ENCODE measurements at places on chromosomes 7 and 10.

DNA sequence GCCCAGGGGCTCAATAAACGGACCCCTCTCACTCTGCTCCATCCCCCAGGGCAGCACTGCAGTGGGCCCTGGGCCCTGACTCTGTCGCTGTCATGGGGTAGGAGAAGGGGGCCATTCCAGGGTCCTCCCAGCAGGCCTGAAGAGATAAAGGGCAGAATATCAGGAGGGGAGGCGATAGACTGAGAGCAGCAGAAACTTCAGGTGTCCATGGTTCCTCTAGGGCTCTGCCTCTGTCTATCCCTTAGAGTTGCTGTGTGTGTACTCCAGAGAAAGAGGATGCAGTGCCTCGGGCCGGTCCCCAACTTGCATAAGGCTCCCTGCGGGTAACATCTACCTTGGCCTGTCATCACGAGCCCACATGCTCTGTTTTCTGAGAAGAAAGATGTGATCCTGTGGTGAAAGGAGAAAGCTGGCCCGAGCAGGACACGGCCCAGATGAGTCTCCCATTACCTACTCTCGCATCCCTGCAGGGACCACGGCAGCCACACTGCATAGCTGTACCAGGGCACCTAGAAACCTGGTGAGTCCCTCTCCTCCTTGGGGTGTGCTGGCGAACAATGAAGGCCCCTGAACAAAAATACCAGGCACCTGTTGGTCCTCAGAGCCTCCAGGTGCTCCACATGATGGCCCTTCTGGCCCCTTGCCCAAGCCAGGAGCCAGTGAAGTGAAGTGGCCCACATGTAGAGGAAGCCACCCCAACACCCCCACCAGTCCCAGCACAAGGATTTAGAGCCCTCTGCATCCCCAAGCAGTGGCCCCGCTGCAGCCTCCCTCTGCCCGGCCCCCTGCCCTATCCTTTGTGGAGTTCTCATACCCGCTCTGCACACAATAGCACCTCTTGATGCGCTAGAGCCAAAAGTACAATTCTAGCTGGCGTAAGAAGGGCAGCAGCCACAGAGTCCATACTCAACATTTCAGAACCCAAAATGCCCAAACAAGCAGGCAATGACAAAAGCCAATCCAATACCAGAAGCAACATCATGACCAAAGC is 106.8 kb downstream of the ARHGAP22 start:
- peaks cover 40% of the 10 kb centered on the region for H3K27me3 ChIP-seq
- H3K36me3 ChIP-seq = no peaks in the 10 kb centered on the region
- DNase-seq = no peak
- no peak overlapping the region for H3K27ac ChIP-seq

- peaks cover 22% of the 10 kb centered on the region for H3K4me1 ChIP-seq
- peaks cover 13% of the 10 kb centered on the region for H3K27me3 ChIP-seq
Measured at GRCh38 chr7:6273380-6273837, 985 bp upstream of the CYTH3 start.

GRCh38 chr10:13732465-13732881 is 145.7 kb downstream of the PRPF18 start:
- H3K4me3 ChIP-seq = no peak overlapping the region
- no peak overlapping the region for H3K27ac ChIP-seq
- H3K36me3 ChIP-seq = peaks cover 2% of the 10 kb centered on the region
- no peaks in the 10 kb centered on the region for H3K4me1 ChIP-seq

DNA sequence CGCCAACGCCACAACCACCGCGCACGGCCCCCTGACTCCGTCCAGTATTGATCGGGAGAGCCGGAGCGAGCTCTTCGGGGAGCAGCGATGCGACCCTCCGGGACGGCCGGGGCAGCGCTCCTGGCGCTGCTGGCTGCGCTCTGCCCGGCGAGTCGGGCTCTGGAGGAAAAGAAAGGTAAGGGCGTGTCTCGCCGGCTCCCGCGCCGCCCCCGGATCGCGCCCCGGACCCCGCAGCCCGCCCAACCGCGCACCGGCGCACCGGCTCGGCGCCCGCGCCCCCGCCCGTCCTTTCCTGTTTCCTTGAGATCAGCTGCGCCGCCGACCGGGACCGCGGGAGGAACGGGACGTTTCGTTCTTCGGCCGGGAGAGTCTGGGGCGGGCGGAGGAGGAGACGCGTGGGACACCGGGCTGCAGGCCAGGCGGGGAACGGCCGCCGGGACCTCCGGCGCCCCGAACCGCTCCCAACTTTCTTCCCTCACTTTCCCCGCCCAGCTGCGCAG is 424 bp downstream of the EGFR start:
- H3K36me3 ChIP-seq = no peaks in the 10 kb centered on the region
- H3K4me3 ChIP-seq = no peak overlapping the region
- H3K4me1 ChIP-seq = no peaks in the 10 kb centered on the region

DNA sequence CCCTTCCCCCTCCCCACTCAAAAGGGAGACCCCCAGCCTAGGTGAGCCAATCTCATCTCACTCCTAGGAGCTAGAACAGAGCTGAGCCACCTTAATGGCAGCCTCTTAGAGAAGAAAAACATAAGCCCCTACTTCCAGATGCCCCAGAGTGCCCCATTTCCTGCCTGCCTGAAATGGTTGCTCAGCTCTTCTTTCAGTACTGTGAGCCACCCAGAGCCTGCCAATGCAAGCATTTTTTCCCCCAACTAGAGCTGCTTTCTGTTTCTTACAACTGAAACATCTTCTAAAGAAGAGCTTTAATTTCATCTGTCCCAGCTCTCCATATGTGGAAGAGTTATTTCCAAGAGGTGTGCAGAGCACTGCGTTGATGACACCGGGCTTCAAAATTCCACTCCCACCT is 136.7 kb downstream of the PLPP4 start:
- DNase-seq = no peak
- H3K27ac ChIP-seq = no peak overlapping the region
- no peaks in the 10 kb centered on the region for H3K27me3 ChIP-seq
- no peak overlapping the region for H3K4me3 ChIP-seq
- H3K36me3 ChIP-seq = no peaks in the 10 kb centered on the region

DNA sequence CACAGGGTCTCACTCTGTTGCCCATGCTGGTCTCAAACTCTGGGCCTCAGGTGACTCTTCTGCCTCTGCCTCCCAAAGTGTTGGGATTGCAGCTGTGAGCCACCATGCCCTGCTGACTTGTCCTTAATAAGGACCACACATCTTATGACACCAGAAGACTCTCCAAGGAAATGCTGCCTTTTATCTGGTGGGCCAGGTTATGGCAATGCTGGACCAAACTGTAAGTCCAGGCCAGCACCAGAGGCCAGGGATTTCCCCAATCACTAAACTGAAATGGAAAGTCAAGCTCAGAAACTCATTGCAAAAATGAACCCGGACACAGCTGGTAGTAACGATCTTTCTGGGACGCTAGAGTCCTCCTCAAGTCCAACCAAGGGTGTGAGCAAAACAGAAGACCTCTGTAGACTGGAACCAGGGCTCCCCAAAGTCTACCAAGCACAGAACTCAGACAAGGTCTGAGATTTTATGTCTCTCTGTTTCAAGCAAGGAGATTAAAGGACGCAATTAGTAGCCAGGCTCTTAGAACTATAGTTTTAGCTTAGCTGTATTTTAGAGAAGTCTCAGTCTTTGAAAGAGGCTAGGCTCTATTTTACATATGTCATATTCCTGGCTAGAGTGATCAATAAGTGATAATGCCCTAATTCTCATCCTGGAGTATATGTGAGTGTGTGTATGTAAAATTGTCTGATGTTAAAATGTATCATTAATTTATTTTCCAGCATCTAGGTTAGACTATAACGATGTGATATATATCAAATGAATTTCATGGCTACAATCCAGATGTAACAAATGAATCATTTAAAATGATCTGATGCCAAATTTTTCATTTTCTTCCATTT is 74.0 kb upstream of the ITGB1 start:
- H3K4me3 ChIP-seq = no peak overlapping the region
- peaks cover 12% of the 10 kb centered on the region for H3K4me1 ChIP-seq

DNA sequence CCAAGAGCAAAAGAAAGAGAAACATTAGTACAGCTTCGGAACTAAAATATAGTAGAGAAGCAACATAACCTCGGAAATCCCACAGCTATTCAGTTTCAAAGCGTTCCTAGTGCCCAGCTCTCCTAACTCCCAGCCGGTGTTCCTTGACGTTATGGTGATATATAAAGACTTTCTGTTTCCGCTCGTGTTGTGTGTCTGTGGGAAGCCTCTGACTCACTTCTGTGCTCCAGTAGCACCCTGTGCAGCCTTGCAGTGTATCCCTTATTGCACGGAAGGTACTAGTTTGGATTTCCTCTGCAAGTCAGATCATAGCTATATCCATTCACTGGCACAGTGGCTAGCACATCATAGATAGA is 535 bp downstream of the ASAH2B start:
- DNase-seq = no peak
- peaks cover 10% of the 10 kb centered on the region for H3K36me3 ChIP-seq
- peak overlapping the region; percentile 100 for H3K4me3 ChIP-seq
- peak overlapping the region; percentile 99 for H3K27ac ChIP-seq
- peaks cover 24% of the 10 kb centered on the region for H3K4me1 ChIP-seq
- no peaks in the 10 kb centered on the region for H3K27me3 ChIP-seq

- H3K4me3 ChIP-seq = no peak overlapping the region
- peaks cover 5% of the 10 kb centered on the region for H3K36me3 ChIP-seq
- H3K27ac ChIP-seq = no peak overlapping the region
- H3K27me3 ChIP-seq = peaks cover 76% of the 10 kb centered on the region
- DNase-seq = no peak
- H3K4me1 ChIP-seq = no peaks in the 10 kb centered on the region
Measured at GRCh38 chr7:151896486-151896885, 19.6 kb upstream of the PRKAG2 start.

- no peak overlapping the region for H3K27ac ChIP-seq
- H3K4me1 ChIP-seq = no peaks in the 10 kb centered on the region
- H3K36me3 ChIP-seq = no peaks in the 10 kb centered on the region
Measured at GRCh38 chr7:128264477-128264876, 23.4 kb downstream of the LEP start.

- no peaks in the 10 kb centered on the region for H3K36me3 ChIP-seq
- no peaks in the 10 kb centered on the region for H3K4me1 ChIP-seq
- no peak overlapping the region for H3K27ac ChIP-seq
- H3K27me3 ChIP-seq = no peaks in the 10 kb centered on the region
Measured at GRCh38 chr10:63770523-63770922, 249.3 kb downstream of the REEP3 start.

DNA sequence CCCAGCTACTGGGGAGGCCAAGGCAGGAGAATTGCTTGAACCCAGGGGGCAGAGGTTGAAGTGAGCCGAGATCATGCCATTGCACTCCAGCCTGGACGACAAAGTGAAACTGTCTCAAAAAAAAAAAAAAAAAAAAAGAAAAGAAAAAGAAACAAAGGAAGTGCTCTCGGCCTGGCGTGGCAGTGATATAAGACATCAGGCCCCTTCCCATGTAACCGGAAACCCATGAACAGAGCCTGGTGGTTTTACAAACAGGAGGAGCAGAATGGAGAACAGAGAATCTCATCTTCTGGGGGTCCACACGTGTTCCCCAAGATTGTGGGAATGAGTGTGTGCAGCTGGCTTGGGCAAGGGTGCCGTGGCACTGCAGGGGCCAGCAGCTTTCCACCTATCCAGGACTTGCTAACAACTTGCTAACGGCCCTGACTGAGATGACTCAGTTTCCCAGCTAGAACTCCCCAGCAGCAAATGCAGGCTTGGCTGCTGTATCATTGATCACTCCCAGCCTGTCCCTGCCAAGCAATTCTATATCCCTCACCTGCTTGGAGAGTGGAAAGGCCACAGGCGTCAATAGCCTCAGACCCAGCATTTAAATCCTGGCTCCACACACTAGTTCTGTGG is 103.0 kb downstream of the COL26A1 start:
- H3K27me3 ChIP-seq = peaks cover 19% of the 10 kb centered on the region
- H3K36me3 ChIP-seq = no peaks in the 10 kb centered on the region
- H3K27ac ChIP-seq = no peak overlapping the region
- H3K4me3 ChIP-seq = no peak overlapping the region
- no peak for DNase-seq
- H3K4me1 ChIP-seq = no peaks in the 10 kb centered on the region

DNA sequence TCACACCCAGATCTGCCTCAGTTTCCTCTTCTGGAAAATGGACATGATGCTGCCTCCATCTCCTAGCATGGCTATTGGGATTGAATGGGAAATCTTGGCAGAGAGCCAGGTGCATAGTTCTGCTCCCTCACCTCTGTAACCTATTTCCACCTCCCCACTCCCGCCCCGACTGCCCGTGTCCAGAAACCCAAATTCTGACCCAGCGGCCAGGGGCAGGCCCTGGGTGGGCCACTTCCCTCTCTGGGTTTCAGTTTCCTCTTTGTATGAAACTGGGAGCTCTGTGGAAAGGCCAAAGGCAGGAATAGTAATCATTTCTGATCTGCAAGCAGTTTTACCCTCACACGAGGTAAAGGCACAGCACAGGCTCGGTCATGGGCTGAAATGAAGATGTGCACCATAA is 74.1 kb upstream of the DUSP5 start:
- DNase-seq = no peak
- peaks cover 1% of the 10 kb centered on the region for H3K36me3 ChIP-seq
- peaks cover 45% of the 10 kb centered on the region for H3K4me1 ChIP-seq
- H3K4me3 ChIP-seq = no peak overlapping the region
- no peaks in the 10 kb centered on the region for H3K27me3 ChIP-seq

DNA sequence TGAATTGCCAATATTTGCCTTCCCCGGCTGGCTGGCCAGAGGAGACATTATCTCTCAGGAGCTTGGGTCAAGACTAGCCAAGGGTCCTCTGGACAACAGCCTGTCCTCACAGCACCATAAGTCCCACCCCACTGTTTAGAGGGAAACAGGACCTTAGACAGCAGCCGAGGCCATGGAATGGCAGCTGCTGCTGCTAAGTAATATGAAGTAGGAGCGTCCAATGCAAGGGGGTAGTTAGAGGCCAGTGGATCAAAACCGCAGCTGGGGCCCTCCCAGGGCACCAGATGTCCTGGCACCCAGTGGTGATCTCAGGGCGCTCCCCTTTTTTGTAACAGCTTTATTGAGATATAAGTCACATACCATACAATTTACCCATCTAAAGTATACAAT is 12.9 kb upstream of the KCP start:
- H3K4me1 ChIP-seq = no peaks in the 10 kb centered on the region
- H3K4me3 ChIP-seq = no peak overlapping the region
- no peak for DNase-seq
- H3K27ac ChIP-seq = no peak overlapping the region
- peaks cover 34% of the 10 kb centered on the region for H3K27me3 ChIP-seq
- H3K36me3 ChIP-seq = no peaks in the 10 kb centered on the region

DNA sequence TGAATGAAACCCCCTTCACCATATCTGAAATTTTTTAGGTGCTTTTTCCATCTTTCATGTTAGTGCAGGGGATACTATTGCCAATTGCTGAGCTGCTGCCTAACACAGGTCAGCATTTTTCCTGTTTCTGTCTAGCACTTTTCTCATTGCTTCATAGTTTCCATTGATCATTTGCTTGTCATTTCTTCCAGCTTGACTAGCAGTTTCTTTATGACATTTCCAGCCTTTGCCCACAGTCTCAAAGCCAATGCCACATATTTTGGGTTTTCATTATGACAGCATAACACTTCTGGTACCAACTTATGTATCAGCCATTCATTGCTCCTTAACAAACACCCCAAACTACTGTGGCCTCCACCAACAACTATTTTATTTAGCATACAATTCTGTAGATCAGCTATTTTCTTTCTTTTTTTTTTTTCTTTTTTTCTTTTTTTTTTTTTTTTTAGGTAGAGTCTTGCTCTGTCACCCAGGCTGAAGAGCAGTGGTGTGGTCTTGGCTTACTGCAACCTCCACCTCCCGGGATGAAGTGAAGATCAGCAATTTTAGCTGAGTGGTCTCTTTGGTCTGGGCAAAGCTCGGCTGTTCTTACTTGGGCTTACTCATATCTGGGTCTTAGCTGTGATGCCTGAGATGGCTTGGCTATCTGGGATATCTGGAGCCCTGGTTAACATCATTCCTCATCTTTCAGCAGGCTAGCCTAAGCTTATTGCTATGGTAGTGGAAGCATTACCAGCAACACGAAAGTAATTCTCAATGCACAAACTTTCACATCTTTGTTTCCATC is 102.3 kb downstream of the EPC1 start:
- peaks cover 21% of the 10 kb centered on the region for H3K27me3 ChIP-seq
- H3K27ac ChIP-seq = no peak overlapping the region
- H3K4me1 ChIP-seq = no peaks in the 10 kb centered on the region
